Psoas muscle (tissue), 8 donors: ENCODE measurements at places on chromosomes 4 and X. TPM values are rescaled to one million over a fixed set of nuclear protein-coding genes. Genes with fewer than 3 reads are reported as not detected.
A peak's percentile ranks its signal among the peaks of the same experiment; 100 is the strongest.

Gene GPR82
- polyA plus RNA-seq: 0.01 TPM

Gene HSPA4L
- 0.86 TPM for polyA plus RNA-seq

- H3K4me1 ChIP-seq: no peaks in the 10 kb centered on the region
- H3K4me3 ChIP-seq: no peak overlapping the region
- H3K27ac ChIP-seq: no peak overlapping the region
- no peak for DNase-seq
- H3K36me3 ChIP-seq: no peaks in the 10 kb centered on the region
- no peaks in the 10 kb centered on the region for H3K27me3 ChIP-seq
Measured at GRCh38 chr4:70749313-70749712, 27.5 kb downstream of the RUFY3 start.

DNA sequence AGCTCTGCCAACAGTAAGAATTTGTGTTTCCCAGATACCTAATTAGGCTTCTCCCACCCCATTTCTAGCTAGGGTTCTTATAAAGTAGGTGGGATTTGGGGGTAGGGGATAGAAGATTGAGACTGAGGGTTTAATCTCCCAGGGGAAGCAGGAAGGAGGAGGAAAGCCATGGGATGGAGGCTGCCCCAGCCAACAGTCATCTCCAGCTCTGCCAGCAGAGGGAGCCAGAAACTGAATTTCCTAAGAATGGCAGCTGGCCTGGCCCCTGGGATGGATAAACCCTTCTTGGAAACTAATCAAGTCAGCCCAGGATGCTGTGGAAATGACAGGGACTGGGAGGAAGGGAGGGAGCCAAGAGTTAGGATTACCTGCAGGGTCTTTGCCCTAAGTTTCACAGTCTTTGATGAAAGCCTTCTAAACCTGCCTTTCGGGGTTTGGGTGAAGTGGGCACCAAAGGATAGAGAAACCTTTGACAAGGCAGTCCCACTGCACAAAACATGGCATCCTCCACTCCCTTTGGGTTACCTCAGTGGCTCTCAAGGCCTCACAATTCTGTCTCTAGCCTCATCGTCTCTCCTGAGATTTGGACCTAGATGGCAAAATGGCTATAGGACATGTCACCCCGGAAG is 6.7 kb upstream of the ERCC6L start:
- no peaks in the 10 kb centered on the region for H3K4me1 ChIP-seq
- no peak overlapping the region for H3K27ac ChIP-seq
- no peaks in the 10 kb centered on the region for H3K36me3 ChIP-seq
- peak; percentile 69 for DNase-seq
- H3K4me3 ChIP-seq: no peak overlapping the region

Gene GABRG1
- polyA plus RNA-seq: not detected

GRCh38 chr4:41913509-41913908 is 21.7 kb upstream of the TMEM33 start:
- no peak overlapping the region for H3K27ac ChIP-seq
- no peak for DNase-seq
- H3K4me1 ChIP-seq: no peaks in the 10 kb centered on the region
- peaks cover 4% of the 10 kb centered on the region for H3K27me3 ChIP-seq

Gene TSPAN6
- polyA plus RNA-seq: 4.3 TPM

Gene VCX
- polyA plus RNA-seq: not detected
